Central memory CD4-positive, alpha-beta T cell (primary cell): ENCODE measurements at places on chromosomes 11 and 22.

GRCh38 chr11:119359365-119360214, 13.1 kb upstream of the MFRP start:
- DNase-seq = no peak

- no peak for DNase-seq
These were observed 180.0 kb upstream of the NTM start for GRCh38 chr11:131190446-131190845.

DNA sequence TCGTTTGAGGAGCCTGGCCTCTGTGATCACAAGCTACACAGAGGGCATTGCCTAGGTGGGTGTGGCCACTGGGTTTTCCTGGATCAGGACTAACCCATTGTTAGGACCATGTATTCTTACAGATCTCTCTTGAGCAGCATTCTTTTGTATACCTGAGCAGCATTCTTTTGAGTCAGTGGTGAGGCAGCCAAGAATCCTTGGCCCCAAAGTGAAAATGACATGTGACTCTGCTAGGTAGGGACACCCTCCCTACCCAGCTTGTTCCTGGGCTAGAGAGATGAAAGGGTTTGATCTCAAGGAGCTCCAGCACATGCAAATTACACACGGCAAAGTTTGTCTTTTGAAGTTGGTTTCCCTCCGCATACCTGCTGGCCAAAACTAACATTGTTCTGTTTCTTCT, 55.0 kb upstream of the HORMAD2 start:
- DNase-seq = no peak

DNA sequence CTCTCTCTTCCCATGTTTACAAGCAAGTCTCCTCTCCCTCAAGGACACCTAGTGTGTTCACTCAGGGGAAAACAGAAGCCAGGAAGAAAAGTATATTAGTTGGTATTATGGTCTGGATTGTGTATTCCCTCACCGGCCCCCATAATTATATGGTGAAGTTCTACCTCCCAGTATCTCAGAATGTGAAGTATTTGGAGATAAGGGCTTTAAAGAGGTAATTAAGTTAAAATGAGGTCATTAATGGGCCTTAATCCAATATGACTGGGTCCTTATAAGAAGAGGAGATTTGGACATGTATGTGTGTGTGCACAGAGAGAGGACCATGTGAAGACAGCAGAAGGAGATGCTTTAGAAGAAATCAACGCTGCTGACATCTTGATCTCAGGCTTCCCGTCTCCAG, 26.5 kb upstream of the THY1 start:
- DNase-seq = no peak

- no peak for DNase-seq
These were observed 491.5 kb upstream of the KIRREL3 start for GRCh38 chr11:127492029-127492428.

DNA sequence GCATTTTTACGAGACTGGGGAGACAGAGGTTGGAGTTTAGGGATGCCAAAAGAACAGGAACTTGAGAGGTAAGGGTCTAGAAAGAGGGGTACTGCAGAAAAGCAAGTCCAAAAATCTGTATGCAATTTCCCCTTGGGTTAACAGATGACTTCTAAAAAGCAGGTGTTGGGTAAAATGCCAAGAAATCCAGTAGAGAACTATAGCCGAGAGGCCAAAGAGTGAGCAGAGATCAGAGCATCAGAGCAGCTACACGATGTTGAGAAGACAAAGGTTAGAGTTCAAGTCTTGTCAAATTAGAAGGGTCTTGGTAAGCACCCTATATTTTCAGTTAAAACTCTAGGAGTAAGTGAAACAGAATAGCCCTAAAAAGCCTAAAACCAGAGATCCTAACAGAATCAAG, 145.2 kb downstream of the FCHSD2 start:
- DNase-seq = no peak

- DNase-seq = no peak
These were observed 25.4 kb upstream of the BSX start for GRCh38 chr11:123006860-123007542.

- peak; percentile 79 for DNase-seq
These were observed 884 bp downstream of the IL10RA start for GRCh38 chr11:117986981-117987574.

GRCh38 chr22:48089601-48090331, 1327.3 kb downstream of the TBC1D22A start:
- DNase-seq = no peak

DNA sequence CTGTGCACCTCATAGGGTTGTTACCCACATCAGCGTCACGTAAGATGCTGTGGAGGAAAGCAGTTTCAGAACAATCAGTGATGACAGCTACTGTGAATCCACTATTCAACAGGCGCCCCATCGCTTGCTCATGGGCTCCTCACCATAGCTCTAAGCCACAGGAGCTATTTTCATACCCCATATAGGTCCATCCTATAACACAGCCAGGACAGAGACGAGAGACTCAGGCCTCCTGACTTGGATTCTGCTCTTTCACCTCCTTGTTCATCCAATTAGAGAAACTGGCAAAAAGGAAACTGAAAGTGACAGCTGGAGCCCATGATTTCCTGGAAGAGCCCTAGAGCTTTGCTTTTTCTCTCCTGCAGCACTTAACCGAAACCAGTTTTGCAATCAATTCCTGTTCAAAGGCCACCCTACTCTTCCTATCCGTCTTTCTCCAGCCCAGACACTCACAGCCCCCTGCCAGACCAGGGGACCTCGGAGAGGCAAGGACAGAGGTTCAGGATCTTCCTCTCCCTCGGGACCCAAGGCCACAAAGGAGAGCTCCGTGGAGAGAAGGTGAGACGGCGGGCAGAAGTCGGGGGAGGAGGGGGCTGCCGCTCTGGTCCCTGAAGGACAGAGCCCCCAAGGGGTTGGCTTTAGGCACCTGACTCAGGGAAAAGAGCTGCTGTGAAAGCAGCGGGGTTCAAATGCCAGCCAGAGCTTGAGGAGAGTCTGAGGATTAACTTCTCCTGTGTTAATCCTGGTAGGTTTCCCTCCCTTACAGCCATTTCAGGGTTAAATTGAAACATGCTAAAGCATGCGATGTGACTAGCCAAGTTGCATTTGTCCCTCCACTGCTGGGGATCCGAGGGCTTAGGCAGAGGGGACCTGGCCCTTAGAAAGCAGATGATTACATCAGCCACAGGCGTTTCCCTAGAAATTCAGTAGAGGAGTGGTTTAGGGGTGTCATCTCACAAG, at the start of gene APOL6:
Gene APOL6, plus strand, starts transcription at position 381 of the 960 bp plus-strand sequence. CDS start 7,980 bp downstream, outside the sequence.
- peak; percentile 78 for DNase-seq

- DNase-seq = no peak
These were observed 43.3 kb downstream of the USP35 start for GRCh38 chr11:78231962-78232501.

DNA sequence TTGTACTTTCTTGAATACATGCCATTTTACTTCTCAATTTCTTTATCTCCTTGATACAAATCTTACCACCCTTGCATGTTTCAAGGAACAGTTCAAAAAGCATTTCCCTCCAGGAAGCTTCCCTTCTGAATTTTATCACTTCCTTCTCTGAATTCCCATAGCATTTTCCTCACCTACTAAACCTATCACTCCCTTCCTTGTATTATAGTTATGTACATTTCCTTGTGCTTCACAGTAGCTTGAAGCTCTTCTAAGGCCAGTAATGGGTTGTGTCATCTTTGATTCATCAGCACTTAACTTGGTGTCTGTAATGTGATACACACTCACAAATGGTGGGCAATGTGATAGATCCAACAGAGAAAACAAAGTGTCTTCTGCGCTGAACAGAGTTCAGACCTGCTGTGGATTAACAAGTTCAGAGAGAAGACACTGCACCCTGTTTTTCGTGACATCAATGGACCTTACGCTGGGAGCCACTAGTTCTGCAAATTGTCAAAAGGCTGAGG, 127.5 kb downstream of the CCDC81 start:
- DNase-seq = no peak

DNA sequence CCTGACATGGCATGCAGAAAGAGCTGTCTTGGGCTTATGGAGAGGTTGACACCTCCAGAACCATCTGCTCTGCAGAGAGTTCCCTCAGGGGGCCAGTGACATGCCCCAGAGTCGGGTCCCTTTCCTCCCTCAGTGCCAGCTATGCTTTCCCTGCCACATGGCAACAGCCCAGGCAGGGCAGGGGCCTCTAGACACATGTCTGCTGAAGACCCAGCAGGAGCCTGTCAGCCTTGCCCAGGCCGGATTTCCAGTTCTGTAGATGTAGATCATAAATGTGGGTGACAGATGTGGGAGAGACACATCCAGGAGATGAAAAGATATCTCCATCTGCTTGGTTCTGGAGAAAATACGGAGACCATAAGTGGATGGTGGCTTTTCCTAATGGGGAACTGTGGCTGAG, 25.5 kb downstream of the NAV2 start:
- DNase-seq = no peak

GRCh38 chr11:37963440-37963839, 1365.4 kb upstream of the RAG2 start:
- DNase-seq = no peak
